ENCODE measurements at places on chromosomes 11 and 22.

GRCh38 chr11:72513411-72513810, 79.1 kb upstream of the CLPB start:
- no peak for DNase-seq

DNA sequence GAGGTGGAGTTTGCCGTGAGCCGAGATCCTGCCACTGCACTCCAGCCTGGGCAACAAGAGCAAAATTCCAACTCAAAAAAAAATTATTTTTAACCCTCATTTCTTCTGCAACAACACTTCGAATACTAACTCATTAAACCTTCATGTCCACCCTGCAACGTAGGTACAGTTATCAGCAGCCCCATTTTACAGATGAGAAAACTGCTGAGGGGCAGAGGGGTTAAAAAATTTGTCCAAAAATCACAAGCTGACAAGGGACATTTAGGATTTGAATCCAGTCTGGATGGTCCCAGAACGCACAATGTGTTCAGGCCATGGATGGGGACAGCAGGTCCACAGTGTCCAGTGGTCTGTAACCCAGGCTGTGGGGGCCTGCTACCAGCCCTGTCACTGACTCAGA, 29.0 kb downstream of the RHOD start:
- no peak for DNase-seq

DNA sequence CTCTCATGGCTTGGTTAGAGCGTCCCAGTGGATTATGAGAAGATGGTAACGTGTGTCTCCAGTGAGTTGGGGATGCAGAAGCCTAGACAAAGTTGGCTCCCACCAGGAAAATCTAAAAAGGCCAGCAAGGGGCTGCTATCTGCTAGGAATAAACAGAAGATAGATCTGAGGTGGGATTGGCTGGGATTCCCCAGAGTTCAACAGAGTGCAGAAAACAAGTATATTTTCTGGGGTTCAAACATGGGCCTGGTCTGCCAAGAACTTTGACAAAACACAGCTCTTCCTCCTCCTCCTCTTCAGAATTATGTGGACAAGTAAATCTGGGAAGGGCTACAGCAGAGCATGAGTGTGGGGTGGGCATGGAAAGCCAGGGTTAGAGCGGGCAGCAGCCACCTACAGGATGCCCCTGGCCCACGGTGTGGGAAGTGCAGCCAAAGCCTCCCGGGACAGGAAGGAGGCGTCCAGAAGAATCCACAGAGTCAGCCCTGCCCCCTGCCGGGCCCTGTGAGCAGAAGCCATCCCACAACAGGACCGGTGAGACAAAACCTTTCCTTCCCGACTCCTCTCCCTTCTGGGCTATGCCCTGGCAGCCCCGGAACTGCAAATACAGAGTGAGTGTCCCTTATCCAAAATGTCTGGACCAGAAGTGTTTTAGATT, 67.1 kb downstream of the CD82 start:
- DNase-seq: no peak

DNA sequence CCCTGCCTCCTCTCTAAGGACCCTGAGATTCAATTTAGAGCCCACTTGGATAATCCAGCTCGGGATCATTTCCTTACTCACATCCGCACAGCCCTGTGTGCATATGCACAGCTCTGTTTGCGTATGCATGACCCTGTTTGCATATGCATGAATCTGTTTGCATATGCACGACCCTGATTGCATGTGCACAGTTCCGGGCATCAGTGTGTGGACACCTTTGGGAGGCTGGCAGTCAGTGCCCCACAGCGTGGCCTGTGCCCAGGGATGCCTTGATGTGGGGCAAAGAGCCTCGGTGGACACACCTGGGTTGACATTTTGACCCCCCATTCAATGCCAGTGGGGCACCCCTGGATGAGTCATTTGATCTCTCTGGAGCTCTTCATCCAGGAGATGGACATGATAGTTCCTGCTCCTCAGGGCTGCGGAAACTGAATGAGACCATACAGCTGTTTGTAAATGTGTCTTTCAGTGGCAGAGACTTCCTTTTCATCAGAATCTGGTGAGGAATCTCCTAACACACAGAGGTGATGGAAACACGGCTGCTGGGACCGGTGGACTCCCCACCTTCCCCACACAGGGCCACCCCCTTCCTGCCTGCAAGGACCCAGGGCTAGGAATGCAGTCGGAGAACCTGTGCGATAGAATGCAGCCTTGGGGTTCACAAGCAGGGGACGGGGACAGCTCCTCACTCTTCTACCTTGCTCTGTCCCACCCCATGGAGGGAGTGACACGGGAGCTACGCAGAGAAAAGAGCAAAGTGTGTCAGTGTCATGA, 41.2 kb downstream of the MYEOV start:
- DNase-seq: no peak

DNA sequence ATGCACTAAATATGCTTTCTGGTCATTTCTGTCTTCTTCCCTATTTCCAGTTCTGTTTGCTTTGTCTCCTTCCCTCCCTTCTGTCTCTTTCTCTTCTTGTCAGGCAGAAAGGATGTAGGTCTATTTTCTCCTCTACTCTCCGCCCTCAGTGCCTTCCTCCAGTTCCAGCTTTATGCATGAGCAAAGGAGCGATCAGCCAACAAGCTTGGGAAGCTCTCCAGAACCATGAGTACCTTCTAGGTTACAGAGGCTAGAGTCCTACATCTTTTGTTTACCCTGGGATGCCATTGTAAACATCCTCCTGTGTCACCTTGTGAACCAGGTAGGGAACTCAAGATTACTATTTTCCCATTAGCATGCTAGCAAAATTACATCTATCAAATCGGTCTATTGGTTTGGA, 7.9 kb upstream of the SPON1 start:
- DNase-seq: no peak

DNA sequence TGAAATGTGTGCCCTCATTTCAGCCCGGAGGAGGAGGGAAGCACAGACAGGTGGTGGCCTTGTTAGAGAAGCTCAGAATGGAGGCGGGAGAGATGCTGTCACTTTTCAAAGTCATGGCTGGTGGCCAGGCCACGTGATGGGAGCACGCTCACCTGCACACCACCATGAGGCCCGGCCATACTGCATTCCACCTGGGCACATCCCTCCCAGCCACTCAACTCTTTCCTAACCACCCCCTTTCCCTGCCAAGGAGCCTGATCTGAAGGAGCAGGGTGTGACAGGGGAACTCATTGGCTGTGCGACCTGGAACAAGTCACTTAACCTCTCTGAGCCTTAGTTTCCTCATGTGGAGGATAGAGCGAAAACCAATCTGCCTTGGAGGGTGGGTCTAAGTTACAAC, 364.5 kb downstream of the CTTN start:
- no peak for DNase-seq

GRCh38 chr11:69485337-69486041, 4.0 kb downstream of the LINC01488 start:
- DNase-seq: no peak

Measured in activated T-cell treated with anti-CD3 and anti-CD28 coated beads for 24 hours (primary cell).